ENCODE measurements at places on chromosomes 1 and 21.

DNA sequence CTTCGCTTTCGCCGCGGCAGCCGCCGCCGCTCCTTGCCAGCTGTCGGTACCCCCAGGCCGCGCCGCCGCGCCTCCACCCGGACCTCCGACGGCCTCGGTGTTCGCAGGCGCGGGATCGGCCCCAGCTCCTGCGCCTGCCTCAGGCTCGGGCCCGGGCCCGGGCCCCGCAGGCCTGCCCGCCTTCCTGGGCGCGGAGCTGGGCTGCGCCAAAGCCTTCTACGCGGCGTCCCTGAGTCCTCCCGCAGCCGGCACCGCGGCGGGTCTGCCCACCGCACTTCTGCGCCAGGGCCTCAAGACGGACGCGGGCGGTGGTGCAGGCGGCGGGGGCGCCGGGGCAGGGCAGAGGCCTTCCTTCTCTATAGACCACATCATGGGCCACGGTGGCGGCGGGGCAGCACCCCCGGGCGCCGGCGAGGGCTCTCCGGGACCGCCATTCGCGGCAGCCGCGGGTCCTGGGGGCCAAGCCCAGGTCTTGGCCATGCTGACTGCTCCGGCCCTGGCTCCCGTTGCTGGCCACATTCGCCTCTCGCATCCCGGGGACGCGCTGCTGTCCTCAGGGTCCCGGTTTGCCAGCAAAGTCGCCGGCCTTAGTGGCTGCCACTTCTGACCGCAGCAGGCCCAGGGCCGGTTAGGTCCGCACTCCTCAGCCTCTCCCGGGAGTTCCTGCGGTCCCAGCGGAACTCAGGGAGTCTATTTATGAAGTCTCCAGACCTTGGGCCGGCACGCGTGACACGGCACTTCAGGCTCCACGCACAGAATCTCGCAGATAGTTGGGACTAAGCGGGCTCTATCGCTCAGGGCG lies 1.4 kb downstream of the FOXD2 start:
- DNase-seq: no peak

GRCh38 chr1:198656500-198656932 lies 17.7 kb downstream of the PTPRC start:
- DNase-seq: no peak

DNA sequence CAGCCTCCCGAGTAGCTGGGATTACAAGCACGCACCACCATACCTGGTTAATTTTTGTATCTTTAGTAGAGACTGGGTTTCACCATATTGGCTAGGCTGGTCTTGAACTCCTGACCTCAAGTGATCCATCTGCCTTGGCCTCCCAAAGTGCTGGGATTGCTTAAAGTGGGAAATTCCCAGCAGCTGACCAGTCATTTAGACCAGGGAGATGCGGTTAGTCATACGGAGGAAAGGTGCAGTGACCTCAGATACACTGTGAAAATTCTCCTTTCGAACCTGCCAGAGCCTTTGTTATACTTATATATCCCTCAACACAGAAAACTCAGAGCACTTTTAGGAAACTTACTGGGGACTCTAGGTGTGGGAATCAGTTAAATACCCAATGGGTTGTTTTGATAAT lies 39.6 kb downstream of the MAP10 start:
- no peak for DNase-seq

- DNase-seq: no peak
These were observed 48.9 kb downstream of the HLCS start for GRCh38 chr21:36917471-36918158.

DNA sequence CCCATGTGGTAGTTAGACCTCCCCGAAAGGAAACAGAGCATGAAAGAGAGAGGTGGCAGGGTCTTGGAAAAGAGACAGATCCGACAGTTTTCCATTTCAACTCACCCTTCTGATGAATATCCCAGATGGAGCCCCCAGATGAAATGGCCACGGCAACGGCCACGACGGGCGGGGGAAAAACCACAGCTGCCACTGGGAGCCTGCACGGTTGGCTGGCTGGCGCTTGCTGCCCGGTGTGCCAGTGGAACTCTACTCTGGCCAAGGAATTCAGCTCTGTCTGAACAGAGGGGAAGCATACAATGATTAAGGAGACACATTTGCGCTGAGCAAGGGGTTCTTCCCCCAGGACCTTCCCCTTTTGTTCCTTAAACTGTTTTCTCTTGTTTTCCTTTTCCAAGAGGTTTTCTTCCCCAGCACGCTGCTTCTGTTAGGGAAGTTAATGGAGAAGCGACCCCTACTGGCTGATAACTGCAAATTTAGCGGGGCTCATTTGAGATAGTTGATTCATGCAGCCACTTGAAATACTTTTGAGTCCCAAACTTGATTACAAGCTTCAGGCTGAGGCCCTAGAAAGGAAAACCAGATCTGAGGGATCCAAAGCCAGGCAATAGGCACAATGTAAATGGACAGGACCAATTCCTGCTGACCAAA lies 1122.5 kb downstream of the NCAM2 start:
- DNase-seq: no peak

- no peak for DNase-seq
These were observed 373.4 kb downstream of the SEC16B start for GRCh38 chr1:177596485-177596884.

DNA sequence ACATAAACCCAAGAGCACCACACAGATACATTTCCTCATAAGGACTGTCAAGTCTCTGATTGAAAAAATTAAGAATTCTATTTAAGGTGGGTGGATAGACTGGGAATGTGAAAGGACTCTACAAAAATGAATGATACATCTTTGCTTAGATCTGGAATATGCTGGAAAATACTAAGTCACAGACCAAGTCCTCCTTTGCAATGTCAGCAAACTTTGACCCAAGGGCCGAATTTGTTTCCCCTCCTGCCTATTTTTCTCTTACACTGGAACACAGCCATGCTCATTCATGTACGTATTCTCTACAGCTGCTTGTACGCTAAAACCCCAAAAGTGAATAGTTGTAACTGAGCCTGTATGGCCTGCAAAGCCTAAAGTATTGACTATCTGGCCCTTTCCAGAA lies 180.7 kb downstream of the ADSS2 start:
- DNase-seq: no peak

DNA sequence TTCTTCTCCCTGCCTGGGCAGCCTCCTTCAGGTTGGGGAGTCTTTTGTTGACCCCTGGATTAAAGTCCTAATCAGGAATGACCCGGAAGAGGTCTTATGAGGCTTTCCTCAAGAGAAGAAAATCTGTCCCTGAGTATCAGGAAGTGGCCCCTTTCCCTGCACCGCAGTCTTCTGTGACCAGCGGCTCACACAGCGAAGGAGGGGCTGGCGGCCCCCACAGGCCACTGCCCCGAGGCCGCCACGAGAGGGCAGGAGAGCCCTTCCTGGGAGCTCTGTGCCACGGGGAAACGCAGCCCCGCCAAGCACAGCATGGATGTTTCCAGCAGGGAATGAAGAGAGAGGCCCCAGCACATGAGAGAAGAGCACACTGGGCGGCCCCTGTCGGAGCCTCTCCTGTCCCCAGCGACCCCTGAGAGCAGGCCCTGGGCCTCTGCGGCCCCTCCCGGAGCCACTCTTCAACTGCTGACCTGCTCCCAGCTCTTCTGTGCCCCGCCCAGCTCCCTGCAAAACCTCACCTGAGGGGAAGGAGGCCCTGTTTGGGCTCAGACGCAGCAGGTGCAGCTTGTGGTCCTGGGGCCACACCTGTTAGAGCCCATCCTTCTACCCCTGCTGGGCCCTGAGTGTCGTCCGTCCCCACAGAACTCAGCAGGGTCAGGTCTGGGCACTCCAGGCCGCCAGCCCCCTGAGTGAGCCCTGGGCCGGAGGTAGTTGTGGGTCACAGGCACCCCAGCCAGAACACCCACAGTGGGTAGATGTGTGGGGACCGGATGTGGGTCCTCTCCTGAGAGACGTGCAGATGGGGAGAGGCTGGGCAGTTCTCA lies 4.9 kb upstream of the POFUT2 start:
- DNase-seq: peak; percentile 71

GRCh38 chr1:154416471-154417337 lies 11.6 kb downstream of the IL6R start:
- DNase-seq: no peak

GRCh38 chr1:1000357-1001056 lies 610 bp upstream of the HES4 start:
- DNase-seq: peak; percentile 82

DNA sequence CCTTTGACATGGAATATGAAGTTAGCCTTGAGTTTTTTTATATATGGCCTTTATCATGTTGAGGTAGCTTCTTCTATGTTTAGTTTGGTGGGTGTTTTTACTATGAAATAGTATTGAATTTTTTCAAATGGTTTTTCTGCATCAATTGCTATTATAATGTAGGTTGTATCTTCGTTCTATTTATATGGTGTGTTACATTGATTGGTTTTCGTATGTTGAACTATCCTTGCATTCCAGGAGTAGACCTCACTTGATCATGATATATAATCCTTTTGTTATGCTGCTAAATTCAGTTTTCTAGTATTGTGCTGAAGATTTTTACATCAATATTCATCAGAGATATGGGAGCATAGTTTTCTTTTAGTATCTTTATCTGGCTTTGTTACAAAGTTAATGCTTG lies 55.8 kb downstream of the C1orf198 start:
- DNase-seq: no peak

DNA sequence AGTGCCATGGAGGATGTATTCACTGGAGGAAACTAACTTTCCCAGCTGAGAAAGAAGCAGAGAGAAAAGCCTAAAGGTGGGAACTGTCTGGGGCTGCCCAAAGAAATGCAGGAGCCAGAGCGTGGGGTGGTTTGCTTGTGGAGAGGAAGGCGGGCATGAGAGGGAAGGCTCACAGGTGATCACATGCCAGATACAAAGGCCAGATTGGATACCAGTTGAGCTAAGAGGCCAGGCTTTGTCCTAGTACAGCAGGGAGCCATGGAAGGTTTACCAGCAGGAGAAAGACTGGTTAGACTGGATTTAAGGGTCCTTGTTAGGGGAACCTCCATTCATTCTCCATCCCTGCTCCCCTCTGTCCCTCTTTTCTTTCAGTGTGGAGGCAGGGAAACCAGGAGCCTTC lies 66.4 kb downstream of the BEND5 start:
- no peak for DNase-seq

DNA sequence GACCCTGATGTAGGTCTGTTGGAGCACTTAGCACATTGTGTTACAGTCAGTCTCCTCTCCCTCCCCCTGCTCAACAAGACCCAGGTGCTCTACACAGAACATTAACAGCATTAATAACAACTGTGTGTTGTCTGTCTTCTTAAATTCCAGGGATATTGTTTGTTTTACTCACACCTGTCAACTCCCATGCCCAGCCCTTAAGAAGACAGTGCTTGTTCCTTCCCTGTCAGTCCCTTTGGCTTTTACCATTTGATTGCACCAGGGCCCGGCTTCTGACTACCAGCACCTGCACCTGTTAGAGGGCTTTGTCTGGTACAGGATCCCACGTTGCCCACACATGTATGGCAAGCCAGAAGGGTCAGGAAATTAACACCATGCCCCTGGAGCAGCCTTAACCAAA lies 11.7 kb downstream of the RIMKLA start:
- no peak for DNase-seq

- DNase-seq: no peak
These were observed 341.0 kb upstream of the USP24 start for GRCh38 chr1:55555956-55556725.

DNA sequence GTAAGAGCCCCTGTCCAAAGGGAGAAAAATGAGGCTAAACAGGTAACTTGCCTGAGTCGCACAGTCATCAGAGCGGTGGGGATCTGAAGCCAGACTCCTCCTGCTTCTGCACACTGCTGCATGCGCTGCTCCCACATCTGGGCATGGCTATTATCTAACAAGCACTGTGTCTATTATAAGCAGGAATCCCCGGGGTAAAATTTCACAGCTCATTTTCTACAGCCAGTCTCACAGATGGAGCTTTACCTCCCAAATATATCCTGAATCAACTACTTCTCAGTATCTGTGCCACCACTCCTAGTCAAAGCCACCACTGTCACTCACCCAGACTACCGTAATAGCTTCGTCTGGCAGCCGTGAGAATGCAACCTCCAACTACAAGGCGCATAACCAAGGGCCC lies 9.8 kb downstream of the MTOR start:
- no peak for DNase-seq

GRCh38 chr1:75293270-75293669 lies 159.1 kb downstream of the LHX8 start:
- DNase-seq: no peak

DNA sequence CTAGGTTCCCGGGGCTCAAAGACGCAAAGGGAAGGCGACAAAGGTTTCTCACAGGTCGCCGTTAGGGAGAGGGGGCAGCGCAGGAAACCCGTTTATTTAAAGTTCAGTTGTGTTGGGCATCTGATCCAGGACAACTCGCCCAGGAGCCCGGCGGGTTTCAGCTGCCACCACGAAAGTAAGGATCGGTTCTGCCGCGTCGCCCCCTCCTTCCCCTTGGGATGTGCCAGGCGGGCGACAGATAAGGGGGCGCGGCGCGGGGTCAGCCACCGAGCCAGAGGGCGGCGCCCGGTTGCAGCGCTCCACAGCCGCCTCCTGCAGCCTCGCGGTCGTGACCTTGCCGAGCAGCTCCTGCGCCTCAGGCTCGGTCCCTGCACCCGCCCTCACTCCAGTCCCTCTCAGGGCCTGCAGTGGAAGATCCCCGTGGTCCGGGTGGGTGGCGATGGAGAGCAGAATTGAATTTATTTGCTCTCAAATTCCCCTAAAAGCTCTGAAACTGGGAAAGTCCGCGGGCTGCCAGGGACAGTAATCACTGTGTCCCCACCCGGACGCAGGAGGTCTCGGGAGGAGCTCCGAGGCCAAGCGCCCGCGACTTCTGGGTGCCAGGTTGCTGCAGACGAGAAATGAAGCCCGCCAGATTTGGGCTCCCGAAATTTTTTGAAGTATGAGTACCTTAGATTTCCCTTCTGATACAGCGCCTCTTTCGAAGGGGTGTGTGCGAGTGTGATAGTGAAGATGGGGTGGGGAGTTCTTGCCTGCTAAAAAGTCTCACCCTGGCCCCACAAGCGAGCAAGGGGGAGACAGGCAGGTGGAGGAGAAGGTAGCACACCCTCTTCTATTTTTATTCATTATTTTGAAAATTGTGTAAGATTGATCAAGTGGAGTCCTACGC lies 28.4 kb upstream of the NFIA start:
- no peak for DNase-seq

DNA sequence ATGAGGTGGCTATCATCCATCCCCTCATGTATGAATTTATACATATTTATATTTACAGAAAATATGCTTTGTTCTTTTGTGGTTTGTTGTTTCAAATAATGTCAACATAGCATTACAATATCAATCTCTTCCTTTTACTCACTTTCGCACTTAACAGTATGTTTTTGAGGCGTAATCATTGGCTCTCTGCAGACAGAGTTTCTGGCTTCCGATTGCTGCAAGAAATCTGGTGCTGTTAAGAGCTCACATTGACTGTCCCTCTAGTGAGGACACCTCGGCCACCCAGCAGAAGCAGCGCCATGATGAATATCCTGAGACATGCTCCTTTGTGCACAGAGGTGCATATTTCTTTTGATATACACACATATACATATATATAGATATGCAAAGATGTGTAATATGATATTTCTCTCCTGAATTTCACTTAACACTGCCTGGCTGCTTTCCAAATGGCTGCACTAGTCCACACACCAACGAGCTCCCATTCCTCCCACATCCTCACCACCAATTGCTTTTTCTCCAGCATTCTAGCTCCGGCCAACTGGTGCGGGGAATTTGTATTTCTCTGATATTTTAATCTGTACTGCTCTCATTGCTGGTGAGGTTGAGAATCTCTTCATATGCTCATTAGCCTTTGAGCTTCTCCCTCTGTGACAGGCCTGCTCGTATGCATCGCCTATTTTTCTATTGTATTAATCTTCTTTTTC lies 248.4 kb downstream of the SIPA1L2 start:
- no peak for DNase-seq

GRCh38 chr21:33940881-33941245 lies 25.3 kb upstream of the ATP5PO start:
- DNase-seq: no peak

Measured in NCI-H446 (cell line).